ENCODE measurements at places on chromosomes 4 and X.
A peak's percentile ranks its signal among the peaks of the same experiment; 100 is the strongest.

- DNase-seq, result no peak
Measured at GRCh38 chr4:177380730-177381287, 61.4 kb downstream of the AGA start.

- no peak for DNase-seq
Measured at GRCh38 chrX:101986586-101986985, 54.8 kb upstream of the ZMAT1 start.

- DNase-seq, result peak; percentile 81
Measured at GRCh38 chr4:88659055-88659889, 38.4 kb downstream of the NAP1L5 start.

DNA sequence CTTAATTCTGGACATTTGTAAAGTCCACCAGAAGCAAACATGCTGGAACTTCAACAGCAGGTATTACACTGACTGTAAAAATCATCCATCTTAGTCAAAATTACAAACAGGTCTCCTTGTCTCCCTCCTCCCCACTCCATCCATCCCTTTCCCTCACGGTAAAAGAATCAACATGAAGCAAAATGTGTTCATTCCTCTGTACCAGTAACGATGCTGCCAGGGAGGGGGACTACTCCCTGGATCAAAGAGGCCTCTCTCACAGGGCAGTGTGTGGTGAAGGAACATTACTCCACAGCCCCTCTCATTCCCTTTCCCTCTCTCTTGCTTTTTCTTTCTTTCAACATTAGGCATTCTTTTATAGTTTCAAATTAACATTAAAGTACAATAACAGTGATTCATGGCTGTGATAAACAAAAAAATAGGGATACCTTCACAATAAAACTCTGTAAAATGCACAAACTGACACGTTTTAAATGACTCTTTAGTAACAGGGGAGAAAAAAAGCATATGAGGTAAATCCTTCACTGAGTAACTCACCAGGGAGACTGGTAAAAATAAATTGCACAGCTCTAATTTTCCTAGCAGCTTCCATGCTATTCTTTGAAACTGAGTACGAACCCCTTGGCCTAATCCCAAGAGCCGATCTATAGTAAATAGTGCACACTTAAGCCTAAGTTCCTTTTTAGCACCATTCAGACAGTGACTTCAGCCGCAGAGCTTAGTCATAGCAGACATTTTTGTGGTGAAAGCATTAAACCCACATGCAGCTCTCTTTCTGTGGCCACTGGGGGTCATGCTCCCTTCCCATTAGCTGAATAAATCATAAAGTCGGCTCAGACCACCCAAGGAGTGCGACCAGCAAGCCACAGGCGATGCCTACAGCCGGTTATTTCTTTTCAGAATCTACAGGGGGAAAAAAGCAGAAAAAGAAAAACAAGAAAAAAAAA, 215.6 kb upstream of the GYPA start:
- peak; percentile 92 for DNase-seq

DNA sequence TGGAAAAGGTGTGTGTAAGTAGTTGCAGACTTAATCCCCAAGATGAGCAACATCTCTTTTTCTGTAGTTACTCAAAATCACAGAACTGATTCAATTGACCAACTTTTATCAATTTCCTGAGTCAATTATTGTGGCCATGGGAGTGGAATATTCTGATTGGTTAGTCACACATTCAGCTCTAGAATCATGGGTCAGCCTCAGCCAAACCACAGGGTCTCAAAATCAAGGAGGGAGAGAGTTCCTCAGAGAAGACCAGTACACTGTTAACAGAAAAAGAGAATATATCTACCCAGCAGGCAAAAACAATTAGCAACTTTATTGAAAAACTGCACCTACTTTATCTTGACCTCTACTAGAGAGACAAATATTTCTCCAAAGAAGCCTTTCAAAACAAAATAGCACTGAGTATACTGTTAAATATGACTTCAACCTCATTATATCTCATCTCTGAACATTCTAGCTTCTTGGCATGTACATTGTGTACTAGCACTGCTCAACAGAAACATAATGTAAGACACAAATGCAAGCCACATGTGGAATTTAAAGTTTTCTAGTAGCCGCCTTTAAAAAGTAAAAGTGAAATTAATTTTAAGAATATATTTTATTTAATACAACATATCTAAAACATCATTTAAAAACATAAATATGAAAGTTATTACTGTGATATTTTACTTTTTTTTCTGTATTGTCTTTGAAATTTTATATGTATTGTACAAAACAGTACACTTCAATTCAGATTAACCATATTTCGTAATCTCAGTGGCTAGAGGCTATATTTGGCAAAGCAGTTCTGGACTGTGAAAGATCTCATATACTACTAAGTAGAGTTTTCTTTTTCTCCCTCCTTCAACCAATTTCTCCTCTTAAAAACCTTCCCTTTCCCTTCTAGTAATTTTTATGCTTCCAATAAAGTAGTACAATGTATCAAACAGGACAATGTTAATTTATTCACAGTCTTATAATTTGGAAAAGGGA, 11.8 kb upstream of the LCORL start:
- DNase-seq, result peak; percentile 35

- peak; percentile 36 for DNase-seq
Measured at GRCh38 chr4:54063737-54064316, 578 bp downstream of the CHIC2 start.

GRCh38 chr4:87122252-87122651, 98.2 kb downstream of the KLHL8 start:
- DNase-seq, result peak; percentile 44

- no peak for DNase-seq
Measured at GRCh38 chr4:118397623-118397979, 44.8 kb upstream of the PRSS12 start.

GRCh38 chr4:105122350-105122749, 24.3 kb upstream of the TET2 start:
- DNase-seq, result no peak

DNA sequence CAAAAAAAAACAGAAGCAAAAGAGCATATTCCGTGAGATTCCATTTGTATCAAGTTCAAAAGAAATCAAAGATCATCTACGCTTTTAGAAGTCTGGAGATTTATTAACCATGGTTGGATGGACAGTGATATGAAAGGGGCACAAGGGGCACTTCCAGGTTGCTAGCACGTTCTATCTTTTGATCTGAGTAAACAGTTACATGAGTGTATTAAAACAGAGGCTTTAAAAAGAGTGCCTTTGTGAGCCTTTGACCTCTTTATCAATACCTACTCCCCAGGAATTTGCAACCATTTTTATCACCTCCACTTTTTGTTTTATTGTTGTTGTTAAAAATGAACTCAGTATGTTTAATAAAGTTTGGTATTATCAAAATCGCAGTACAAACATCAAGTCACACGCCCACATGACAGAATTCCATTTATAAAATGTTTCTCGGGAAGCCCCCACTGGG, 72.4 kb upstream of the UCP1 start:
- no peak for DNase-seq

DNA sequence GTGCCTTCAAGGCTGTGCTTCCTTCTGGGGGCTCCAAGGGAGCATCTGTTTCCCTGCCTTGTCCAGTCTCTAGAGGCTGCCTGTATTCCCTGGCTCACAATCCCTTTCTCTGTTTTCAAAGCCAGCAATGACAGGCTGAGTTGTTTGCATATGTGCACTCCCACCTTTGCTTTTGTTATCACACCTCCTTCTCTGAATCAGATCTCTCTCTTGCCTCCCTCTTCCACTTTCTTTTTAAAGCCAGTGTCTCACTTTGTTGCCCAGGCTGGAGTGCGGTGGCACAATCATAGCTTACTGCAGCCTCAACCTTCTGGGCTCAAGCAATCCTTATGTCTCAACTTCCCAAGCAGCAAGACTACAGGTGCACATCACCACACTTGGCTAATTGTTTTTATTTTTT, 37.1 kb upstream of the LEF1 start:
- DNase-seq, result no peak

DNA sequence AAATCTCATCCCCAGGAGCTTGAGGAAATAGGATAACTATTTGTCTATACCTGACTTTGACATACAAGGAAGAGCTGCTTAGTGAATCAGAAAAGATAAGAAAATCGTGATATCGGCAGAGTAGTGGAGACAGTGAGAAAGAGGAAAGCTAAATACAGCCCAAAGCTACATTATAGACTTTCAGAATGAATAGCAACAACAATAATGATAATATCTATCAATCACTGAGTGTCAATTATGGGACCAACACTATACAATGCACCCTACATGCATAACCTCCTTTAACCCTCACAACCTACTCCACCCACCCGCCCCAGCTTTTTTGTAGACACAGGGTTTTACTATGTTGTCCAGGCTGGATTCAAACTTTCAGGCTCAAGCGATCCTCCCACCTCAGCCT, 205.1 kb downstream of the PPP3CA start:
- DNase-seq, result no peak

GRCh38 chr4:53089936-53090729, 228.0 kb downstream of the RASL11B start:
- peak; percentile 78 for DNase-seq

- DNase-seq, result peak; percentile 29
Measured at GRCh38 chr4:139890816-139891215, 225.2 kb downstream of the MGST2 start.

GRCh38 chr4:7197910-7198309, 5.6 kb downstream of the SORCS2 start:
- DNase-seq, result no peak

- DNase-seq, result no peak
Measured at GRCh38 chrX:51853251-51853650, 40.2 kb upstream of the MAGED1 start.

DNA sequence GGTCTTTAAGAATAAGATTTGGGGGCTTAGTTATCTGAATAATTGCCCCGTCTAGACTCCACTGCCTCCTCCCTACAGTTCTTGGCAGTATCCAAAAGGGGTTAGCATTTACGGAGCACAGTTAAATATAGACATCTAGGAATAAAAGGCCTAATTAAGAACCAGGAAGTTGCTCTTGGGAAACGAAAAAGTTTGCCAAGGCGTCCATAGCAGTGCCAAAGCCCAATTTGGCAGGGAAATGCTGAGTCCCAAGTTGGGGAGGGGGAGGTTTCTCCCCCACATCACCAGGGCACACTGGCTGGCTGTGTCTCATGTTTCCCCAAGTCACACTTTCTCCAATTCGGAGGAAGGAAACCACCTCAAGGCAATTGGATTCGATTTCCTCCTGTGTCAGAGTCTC, 338.7 kb downstream of the FBXW7 start:
- DNase-seq, result no peak

- DNase-seq, result no peak
Measured at GRCh38 chrX:85109235-85109634, 105.6 kb downstream of the APOOL start.

DNA sequence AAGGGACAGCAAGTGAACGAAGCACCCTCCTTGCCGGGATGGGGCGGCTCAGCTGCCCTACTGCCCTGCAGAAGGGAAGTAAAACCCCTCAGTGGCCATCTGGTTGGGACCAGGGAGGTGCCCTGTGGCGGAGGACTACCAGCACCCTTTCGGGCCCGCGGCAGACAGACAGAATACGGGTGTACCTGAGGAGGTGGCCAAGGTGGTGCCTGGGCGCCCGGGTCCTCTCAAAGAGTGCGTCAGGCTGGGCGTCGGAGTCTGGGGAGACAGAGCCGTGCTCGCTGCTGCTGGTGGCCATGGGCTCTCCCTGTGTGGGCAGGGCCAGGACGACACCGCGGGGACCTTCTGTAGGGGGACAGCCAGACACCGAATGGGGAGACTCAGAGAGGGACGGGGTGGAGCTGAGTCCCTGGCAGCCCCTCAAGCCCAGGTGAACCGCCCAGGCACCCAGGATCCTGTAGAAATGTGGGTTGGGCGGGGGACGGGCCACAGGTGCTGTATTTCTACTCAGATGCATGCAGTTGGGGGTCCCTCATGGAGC, 29.7 kb downstream of the PDHA1 start:
- no peak for DNase-seq

GRCh38 chr4:21374641-21375368, 573.8 kb downstream of the KCNIP4 start:
- no peak for DNase-seq

- DNase-seq, result no peak
Measured at GRCh38 chr4:36024901-36025660, 219.2 kb downstream of the ARAP2 start.

- DNase-seq, result no peak
Measured at GRCh38 chrX:64580605-64581004, 185.4 kb upstream of the MTMR8 start.

GRCh38 chr4:183342541-183343533, 20.6 kb upstream of the CLDN24 start:
- no peak for DNase-seq

- DNase-seq, result peak; percentile 73
Measured at GRCh38 chr4:37803348-37803973, 23.0 kb upstream of the PGM2 start.

- no peak for DNase-seq
Measured at GRCh38 chrX:105694839-105695238, 127.5 kb upstream of the NRK start.

DNA sequence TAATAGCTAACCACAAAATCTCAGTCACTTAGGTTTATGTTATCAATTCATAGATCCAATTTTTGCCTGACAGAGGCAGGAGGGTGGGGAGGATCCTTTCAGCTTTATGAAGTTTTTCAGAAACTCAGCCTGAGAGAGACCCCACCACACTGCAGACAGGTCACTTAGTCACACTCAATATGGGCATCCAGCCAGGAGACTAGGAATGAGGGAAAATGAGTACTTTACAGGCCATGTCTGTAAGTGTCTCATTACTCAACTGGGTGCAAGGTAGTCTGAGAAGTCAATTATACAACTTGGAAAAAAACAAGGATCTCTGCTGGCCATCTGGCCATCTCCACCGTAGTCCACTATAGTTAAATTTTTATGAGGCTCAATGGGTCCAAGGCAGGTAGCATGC, 365.9 kb downstream of the INPP4B start:
- DNase-seq, result peak; percentile 13

GRCh38 chrX:13239272-13239671, 80.6 kb downstream of the ATXN3L start:
- no peak for DNase-seq

DNA sequence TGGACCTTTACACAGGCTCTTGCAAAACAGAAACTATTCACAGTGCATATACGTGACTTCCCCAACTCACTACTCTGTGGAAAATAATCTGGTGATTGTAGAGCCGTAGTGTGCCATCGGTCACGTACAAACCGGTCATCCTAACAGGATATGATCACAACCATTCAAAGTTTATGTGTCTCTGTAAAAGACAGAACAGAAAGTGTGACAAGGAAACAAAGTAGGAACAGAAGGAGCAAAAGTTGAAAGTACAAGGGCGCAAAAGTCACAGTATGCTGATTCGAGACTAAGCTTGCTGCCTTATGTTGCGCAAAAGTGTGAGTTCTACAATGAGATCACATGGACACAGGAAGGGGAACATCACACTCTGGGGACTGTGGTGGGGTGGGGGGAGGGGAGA, 18.6 kb downstream of the MEPE start:
- no peak for DNase-seq

DNA sequence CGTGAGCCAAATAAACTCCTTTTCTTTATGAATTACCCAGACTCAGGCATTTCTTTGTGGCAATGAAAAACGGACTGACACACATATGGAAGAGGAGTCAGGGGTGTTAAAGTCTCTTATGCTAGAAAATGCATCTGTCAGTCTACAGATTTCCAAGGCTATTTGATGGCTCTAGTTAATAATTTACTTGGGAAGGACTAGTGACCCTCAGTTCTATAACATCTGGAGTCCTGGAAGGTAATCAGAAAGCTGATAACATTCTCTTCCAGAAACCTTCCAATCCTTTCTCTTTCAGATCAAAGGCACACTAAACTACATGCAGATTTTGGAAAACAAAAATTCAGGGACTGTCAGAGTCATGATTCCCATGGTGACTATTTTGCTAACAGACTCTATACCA, 142.0 kb upstream of the TEX13D start:
- no peak for DNase-seq

GRCh38 chr4:17726911-17727310, 54.5 kb downstream of the FAM184B start:
- no peak for DNase-seq
